Cardiac muscle cell (in vitro differentiated cells and primary cell): ENCODE measurements at places on chromosomes 6 and 20. TPM values are rescaled to one million over a fixed set of nuclear protein-coding genes. Genes with fewer than 3 reads are reported as not detected.

Gene HLA-DPA1
- total RNA-seq = 0.21 and 1.1 TPM in 2 replicates

Gene TFAP2C
- 0.21 and 0.46 TPM in 2 replicates for total RNA-seq

Gene SERINC1
- total RNA-seq = 89.2 and 91.5 TPM in 2 replicates

Gene SLC35F1
- total RNA-seq = 23.1 and 25.5 TPM in 2 replicates

Gene WFDC5
- total RNA-seq = not detected in 2 replicates

Gene GMEB2
- 10.9 and 15.4 TPM in 2 replicates for total RNA-seq

Gene TUBB1
- total RNA-seq = 0.03 TPM in 1 of 2 replicates, not detected in the other

Gene MBOAT1
- total RNA-seq = 9.1 and 15.5 TPM in 2 replicates

Gene SPATA2
- 5.8 and 6.0 TPM in 2 replicates for total RNA-seq

Gene TASP1
- 5.0 and 9.3 TPM in 2 replicates for total RNA-seq

Gene LHFPL5
- total RNA-seq = not detected in 2 replicates

Gene CASP8AP2
- total RNA-seq = 6.5 and 8.9 TPM in 2 replicates

Gene HS3ST5
- total RNA-seq = 2.2 and 2.4 TPM in 2 replicates

Gene OR2B6
- not detected in 2 replicates for total RNA-seq

Gene RIMS1
- total RNA-seq = 0.92 and 0.95 TPM in 2 replicates

Gene PRPH2
- total RNA-seq = 7.3 and 10.1 TPM in 2 replicates

Gene PGC
- total RNA-seq = not detected in 2 replicates

Gene PCED1A
- total RNA-seq = 69.2 and 78.0 TPM in 2 replicates

Gene SLC22A3
- total RNA-seq = 0.74 TPM in 1 of 2 replicates, not detected in the other

Gene OPN5
- total RNA-seq = 0.14 TPM in 1 of 2 replicates, not detected in the other

Gene MLIP
- total RNA-seq = 60.5 and 65.4 TPM in 2 replicates

Gene RAB23
- 9.1 and 11.9 TPM in 2 replicates for total RNA-seq

Gene PDYN
- total RNA-seq = 0.33 and 0.95 TPM in 2 replicates
